ENCODE measurements at places on chromosomes 6 and 20.

DNA sequence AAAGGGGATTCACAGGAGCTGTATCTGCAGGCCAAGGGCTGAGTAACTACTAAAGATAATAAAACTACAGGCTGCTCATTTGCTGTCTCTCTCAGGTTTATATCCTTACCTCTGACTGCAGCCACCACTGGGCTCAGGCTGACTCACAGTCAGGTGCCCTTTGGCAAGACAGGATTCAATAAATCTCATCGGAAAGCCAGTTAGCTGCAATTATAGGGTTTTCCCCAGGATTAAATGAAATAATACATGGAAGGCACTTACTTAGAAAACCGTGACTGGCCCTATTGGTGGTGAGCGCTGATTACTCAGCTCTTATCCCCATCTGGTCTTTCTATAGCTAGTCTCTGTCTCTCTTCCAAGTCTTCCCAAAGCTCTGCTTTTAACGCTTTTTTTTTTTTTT, 26.4 kb downstream of the RMND1 start:
- no peak for DNase-seq

DNA sequence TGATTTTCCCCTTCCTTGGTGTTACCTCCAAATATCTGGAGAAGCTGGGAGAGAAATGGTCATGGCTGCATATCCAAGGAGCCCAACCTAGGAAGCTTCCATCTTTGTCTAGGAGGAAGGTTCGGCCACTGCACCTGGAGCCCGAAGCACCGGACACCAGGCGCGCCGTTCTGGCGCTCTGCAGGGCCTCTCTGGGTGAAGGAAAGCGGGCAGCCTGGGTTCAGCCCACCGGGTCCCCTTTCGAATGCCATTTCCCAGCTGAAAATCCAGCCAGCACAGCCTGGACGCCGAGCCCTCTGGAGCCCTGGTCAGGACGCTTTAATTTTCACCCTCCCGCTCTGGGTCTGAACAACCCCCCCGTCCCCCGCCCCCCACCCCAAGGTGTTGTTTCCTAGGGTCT, 1.2 kb downstream of the LINC00237 start:
- DNase-seq, result no peak

DNA sequence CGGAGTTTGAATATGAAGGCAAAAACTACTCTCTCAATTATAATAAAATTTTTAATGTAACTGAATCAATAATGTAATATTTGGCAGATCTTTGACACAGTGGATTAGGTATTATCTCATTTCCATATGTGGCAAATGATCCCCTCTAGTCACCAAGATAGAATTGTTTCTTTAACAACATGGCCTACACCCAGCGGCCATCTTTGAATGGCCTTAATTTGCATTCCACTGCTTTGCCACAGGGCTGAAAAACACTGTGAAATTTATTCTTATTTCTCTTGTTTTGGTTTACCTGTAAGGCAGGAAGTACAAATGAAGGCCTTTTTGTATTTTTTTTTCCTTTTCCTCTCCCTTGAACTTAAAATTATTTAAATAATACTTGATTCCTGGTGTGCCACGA, 162.6 kb upstream of the SCGN start:
- no peak for DNase-seq

DNA sequence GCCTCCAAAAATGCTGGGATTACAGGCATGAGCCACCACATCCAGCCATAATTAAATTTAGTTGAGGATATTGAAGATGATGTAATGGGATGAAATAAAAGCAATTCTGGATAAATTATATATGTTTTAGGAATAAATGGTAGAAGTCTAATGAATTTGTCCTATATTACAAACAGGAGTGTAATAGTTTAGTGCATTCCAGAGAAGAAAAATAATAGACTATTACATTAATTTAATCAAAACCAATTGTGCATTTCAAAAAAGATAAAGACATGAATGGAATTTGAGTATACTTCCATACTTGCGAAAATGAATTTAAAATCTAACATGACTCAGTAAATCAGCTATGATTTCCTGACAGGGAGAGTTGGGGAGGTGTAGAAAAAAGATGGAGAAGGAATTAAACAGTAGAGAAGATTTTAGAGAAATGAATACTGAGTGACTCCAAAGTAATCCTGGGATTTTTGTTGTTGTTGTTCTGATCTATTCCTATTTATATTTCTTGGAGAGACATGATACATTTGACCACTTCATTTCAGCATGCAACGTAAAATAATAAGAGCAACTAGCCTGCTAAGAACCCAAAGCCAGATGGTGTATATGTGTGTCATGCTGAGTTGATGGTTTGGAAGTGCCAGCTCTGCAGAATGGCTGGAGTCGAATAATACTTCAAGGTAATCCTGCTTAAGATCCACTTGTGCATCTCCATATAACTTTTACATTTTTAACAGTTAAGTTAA, 67.4 kb downstream of the AIG1 start:
- no peak for DNase-seq

- no peak for DNase-seq
Measured at GRCh38 chr6:40398034-40398691, 189.0 kb downstream of the LRFN2 start.

DNA sequence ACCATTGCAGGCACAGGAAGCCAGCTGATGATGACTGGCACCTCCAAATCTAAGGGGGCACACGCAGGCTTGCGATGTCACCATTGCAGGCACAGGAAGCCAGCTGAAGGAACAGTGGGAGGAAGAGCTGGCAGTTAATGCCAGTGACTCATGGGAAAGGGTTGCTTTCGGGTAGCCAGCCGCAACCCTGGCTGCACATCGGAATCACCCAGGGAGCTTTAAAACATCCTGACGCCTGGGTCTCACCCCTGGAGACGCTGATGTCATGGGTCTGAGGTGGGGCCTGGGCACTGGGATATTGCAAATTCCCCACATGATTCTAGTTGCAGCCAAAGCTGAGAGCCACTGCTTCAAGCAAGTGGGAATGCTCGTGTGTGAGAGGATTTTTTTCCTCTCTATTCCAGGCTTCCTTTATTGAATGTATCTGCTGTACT, 16.1 kb upstream of the CCN6 start:
- DNase-seq, result peak; percentile 97

DNA sequence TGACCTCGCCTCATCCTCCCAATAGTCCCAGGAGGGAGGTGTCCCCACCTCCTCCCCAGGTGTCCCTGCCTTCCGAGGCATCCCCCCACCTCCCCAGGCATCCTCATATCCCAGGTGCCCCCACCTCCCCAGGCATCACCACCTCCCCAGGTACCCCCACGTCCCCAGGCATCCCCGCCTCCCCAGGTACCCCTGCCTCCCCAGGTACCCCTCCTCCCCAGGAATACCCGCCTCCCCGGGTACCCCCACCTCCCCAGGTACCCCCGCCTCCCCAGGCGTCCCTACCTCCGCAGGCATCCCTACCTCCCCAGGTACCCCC, 198.9 kb downstream of the SYNDIG1 start:
- DNase-seq, result no peak

GRCh38 chr20:25054096-25054820, 3.7 kb downstream of the ACSS1 start:
- no peak for DNase-seq

GRCh38 chr6:63764318-63764916, 128.8 kb downstream of the PHF3 start:
- peak; percentile 11 for DNase-seq

DNA sequence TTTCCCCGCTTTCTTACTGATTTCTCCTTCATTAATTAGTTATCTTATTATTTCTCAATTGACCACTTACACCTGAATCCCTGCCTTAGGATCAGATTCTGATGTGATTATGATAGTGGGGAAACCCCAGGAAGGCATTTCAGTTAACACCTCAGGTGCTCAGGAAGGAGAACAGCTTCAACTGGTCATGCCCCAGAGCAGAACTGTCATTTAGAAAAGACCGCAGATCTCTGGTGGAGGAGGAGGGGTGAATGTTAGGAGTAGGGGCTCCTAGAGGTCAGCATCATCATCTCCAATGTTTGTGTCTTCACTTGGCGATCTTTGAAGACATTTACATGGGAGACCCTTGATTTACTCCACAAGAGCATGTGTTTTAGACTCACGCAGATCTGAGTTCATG, 44.5 kb downstream of the PROKR2 start:
- DNase-seq, result no peak

DNA sequence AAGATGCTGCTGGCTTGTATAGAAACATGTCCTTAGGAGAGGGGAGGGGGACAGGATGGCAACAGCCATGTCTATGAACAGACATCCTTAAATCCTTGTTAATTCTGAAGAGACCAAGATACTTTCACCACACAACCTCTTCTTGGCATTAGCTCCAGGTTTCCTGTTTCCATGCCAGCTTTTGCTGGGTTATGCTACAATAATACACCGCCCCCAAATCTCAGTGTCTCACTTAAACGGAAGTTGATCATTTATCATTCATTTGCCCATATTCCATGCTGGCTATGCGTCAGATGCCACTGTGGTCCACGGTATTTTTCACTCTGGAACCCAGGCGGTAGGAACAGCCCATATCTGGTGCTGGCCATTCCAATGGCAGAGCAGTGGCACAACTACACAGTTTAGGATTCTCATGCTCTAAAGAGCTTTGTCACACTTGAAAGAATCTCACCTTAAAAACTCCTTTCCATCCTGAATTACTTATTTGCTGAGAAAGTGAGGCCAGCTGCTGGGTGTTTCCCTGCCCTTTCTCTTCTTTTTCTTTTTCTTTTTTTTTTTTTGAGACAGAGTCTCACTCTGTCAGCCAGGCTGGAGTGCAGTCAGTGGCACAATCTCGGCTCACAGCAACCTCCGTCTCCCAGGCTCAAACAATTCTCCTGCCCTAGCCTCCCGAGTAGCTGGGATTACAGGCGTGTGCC, 3.7 kb upstream of the RNASET2 start:
- DNase-seq, result no peak

GRCh38 chr6:119249319-119249718, 100.2 kb downstream of the MAN1A1 start:
- DNase-seq, result no peak

GRCh38 chr6:31363811-31364210, 6.8 kb upstream of the HLA-B start:
- no peak for DNase-seq

DNA sequence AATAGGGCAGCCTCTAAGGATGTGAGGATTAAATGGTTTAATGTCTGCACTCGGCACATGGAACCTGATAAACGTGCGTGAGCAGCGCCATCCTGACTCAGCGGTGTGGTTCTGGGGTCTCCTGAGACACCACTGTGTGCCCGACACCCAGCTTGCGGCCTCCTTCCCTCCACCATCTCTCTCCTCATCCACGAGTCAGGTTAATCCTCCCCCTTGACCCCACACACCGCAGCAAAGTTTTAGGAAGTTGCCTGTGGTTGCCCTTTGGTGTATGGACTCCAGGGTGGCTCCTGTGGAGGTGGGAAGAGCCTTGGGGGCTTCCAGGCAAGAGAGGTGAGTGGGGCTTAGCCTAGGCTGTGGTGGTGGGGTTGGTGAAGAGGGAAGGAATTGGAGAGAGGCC, 68.2 kb downstream of the PHACTR3 start:
- DNase-seq, result no peak

DNA sequence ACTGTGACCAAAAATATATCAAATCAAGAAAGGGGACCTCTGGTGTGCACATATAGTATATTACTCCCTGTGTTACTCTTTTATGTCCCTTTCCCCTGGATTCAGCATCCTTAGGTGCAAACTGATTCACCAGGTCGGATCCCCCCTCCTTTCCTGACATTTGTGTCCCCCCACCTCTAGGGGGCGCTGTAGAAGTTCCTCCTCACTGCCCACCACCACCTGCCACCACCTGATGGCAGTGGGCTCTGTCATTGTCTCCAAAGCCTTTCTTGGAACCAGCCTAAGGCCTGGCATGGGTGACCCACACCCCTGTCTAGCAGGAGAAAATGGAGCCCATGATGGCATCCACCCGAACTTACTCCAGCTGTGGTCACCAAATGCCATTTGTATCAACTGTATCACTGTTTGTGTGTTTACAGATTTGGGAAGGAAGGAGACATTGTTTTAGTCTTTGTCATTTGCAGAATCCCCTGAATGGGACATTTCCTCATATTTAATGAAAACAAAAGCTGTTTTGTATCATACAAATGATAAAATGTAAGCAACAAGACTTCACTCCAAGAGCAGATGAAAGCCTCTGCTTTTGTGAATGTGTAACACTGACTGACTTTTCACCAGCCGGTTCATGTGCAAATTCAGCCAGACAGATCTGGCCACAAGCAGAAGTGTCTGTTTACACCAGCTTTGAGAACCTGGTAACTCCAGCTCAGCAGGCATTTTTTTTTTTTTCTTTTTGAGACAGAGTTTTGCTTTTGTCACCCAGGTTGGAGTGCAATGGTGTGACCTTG, 66.2 kb downstream of the ARMC2 start:
- no peak for DNase-seq

DNA sequence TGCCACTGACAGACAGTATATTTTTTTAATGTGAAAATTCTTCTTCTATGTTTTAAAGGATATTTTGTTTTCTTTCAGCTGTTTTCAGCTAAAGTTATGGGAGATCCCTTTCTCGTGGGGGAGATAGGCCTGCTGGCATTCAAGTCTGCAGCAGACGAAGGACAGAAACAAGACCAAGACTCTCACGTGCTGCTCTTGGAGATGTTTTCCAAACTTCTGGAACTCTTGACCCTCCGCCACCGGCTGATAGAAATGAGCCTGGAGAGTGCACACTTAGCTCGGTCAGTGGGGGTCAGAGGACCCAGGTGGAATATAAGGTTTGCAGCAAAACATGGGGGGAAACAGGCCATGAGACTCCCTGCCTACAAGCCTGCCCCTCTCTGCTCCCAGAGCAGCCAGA, 120.5 kb downstream of the CD164 start:
- DNase-seq, result no peak
